ENCODE measurements at places on chromosomes 13 and 19. TPM values are rescaled to one million over a fixed set of nuclear protein-coding genes. Genes with fewer than 3 reads are reported as not detected.

The B3GNT8 gene
- 32.0 TPM for total RNA-seq

DNA sequence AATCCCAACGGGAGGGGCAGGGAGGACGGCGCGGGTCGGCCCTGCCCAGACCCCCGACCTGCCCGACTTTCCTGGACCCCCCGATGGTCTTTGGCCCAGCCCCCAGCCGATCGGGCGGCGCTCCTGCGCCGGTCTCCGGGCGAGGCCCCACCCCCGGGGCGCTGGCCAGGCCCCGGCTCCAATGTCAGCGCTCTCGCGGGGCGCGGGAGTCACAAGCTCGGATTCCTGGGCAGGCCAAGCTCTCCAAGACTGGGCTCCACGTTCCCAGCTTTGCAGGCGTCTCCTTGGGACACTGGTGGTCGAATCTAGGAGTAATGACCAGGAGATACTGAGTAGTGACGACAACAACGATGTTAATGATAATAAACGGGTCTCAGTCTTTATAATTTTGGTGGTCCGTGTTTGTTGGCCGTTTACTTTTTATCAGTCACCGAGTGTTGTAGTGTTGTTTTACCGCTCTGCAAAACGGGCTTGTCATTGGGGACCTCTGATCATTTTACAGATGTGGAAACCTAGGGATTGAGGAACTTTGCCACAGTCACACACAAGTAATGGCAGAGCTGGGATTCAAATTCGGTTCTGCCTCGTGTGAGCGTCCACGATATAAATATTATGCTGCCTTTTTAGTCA lies 545 bp downstream of the RAD23A start:
- DNase-seq, result no peak
- H3K36me3 ChIP-seq, result peaks cover 58% of the 10 kb centered on the region
- H3K4me1 ChIP-seq, result peaks cover 33% of the 10 kb centered on the region

GRCh38 chr19:31002518-31003244 lies 346.6 kb downstream of the TSHZ3 start:
- no peak overlapping the region for H3K4me3 ChIP-seq
- no peaks in the 10 kb centered on the region for H3K4me1 ChIP-seq
- H3K27me3 ChIP-seq, result peaks cover 6% of the 10 kb centered on the region
- no peaks in the 10 kb centered on the region for H3K36me3 ChIP-seq

- DNase-seq, result no peak
- no peaks in the 10 kb centered on the region for H3K4me1 ChIP-seq
- H3K36me3 ChIP-seq, result peaks cover 100% of the 10 kb centered on the region
Observed at GRCh38 chr19:39381910-39382611, 8.8 kb downstream of the PAF1 start.

DNA sequence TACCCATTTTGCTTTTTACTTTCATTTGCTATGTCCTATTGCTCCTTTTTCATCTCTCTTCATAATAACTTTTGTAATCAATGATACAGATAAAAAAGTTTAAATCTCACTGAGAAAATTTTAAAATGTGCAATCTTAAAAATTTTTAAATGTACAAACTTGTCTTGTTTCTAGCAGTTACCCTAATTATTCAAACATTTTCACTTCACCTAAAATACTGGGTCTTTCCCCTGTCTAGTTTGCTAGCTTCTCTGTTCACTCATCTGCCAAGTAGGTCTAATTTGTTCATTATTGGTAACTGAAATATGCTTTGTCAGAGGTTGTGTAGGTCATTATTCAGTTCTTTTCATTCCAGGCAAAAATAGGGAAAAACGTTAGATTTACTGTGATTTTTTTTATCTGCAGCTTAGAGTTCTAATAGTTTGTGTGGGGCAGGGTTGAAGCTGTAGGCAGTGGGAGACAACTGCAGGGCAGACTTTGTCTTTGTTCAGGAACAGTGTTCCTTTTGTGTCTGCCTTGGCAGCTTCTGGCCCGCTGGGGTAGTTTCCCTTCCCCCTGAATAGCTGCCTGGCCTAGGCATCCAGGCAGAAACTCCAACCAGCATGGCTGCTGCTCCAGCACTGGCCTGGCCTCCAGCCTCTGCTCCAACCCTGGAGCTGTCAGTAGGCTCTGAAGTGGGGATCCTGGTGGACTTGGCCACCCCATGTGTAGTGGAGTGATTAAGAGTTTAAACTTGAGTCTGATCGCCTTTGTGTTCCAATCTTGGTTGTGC lies 48.5 kb downstream of the WDFY2 start:
- no peak overlapping the region for H3K4me3 ChIP-seq
- no peaks in the 10 kb centered on the region for H3K36me3 ChIP-seq
- peak overlapping the region; percentile 25 for H3K27ac ChIP-seq
- no peak for DNase-seq

GRCh38 chr19:19632661-19633060 lies 4.6 kb upstream of the LPAR2 start:
- H3K27ac ChIP-seq, result no peak overlapping the region
- H3K36me3 ChIP-seq, result peaks cover 6% of the 10 kb centered on the region
- no peak for DNase-seq
- H3K4me3 ChIP-seq, result no peak overlapping the region
